ENCODE measurements at places on chromosomes 2 and 18. TPM values are rescaled to one million over a fixed set of nuclear protein-coding genes. Genes with fewer than 3 reads are reported as not detected.

LBX2 gene
- 0.52 TPM for total RNA-seq

CCDC68 gene
- total RNA-seq: 11.1 TPM

DNA sequence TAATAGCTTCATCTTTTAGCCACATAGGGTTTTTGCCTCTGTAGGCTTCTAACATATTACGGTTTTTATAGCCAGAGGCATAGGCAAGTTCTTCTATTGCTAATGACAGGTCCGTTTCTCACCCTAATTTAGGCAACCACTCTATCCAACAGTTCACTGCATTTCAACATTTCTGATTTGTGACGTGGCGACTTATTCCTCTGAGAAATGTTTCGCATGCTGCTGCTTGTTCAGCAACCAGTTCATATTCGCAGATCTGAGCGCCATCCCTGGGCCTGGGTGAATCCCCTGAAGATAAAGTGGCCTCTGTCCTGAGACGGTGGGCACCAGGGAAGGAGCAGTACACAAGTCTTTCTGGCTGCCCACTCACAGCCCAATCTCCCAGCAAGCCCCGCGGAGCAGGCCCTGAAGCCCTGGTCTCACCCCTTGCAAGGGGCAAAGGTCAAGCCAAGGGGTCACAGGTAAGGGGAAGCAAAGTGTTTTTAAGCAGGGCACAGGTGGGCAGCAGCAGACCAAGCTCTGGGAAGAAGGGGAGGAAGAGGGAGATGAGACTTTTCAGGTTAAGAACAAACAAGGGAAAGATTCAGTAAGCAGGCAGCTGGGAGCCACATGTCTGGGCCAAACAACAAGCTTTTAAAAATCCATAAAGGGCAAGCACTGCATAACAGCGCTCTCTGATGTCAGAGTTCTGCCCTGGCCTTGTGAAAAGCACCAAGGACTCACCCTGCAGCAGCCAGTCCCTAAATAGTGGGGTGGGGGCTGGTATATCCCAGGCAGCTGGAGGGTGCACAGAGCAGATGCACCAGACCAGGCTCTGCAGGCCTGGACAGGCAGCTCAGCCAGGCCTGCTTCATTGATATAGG, 10.8 kb upstream of the COX7A2L start:
- no peak for DNase-seq

DNA sequence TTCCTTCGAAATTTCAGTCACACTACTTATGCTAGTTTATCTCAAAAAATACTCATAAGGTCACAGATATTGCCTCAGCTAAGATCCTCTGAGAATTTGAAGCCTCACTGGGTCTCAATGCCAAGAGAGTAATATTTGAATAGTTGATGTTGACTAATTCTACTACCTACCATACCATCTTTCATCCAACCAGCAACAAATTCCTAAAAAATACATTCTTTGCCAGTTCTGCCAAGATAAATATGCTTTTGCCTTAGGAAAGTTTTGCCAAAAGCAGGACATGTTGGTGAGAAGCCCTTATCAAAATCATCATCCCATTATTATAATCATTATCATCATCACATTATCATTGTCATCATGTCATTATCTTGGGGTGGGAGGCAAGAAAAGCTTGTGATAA, 544.6 kb upstream of the ZEB2 start:
- DNase-seq: no peak

DNA sequence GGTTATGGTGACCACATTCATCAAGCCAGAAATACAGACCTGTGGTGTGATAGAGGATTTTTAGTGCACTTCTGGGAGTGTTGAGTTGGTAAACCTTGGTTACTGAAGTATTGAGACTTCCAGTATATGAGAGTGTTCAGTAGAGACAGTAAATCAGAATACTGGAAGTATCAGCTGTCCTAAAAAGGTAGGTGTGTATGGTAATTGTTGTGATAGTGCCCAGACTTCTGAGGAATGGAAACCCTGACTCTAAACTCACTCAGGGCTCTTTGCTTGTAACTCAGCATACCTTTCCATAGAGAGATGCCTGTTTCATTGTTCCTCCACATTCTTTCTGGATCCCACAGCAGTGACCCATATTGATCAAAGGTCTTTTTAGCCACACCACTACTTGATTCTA, 217.1 kb downstream of the SETBP1 start:
- no peak for DNase-seq

All from spleen (tissue), 13 donors.